ENCODE measurements at places on chromosomes 3 and 15.

GRCh38 chr15:80419546-80419945, 15.4 kb downstream of the ARNT2 start:
- H3K4me3 ChIP-seq: no peak overlapping the region
- DNase-seq: no peak
- H3K36me3 ChIP-seq: peaks cover 3% of the 10 kb centered on the region
- H3K27me3 ChIP-seq: no peaks in the 10 kb centered on the region
- H3K4me1 ChIP-seq: peaks cover 35% of the 10 kb centered on the region

DNA sequence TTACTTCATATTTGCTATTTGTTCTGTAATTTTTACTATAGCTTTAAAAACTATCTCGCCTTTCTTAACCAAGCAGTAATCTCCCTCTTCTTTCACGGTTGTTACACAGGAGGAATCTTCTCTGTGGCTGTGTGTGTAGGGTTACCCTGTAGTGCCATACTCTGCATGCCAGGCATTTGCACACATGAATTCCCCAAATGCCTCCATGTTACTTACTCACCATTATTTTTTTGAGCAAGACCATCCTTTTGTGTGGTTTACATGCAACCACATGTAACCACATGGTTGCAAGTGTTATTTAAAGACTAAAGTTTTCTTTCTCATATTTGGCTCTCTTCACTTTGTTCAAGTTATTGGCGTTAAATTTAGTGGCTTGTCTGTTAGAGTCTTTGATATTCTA, 45.5 kb downstream of the HPS3 start:
- H3K4me3 ChIP-seq: no peak overlapping the region
- peaks cover 29% of the 10 kb centered on the region for H3K36me3 ChIP-seq

- no peaks in the 10 kb centered on the region for H3K36me3 ChIP-seq
- no peaks in the 10 kb centered on the region for H3K27me3 ChIP-seq
- no peak overlapping the region for H3K4me3 ChIP-seq
- no peak for DNase-seq
- H3K4me1 ChIP-seq: peaks cover 5% of the 10 kb centered on the region
- no peak overlapping the region for H3K27ac ChIP-seq
Observed at GRCh38 chr3:31226346-31226745, 306.4 kb upstream of the STT3B start.

GRCh38 chr3:123429362-123430125, 19.3 kb downstream of the ADCY5 start:
- no peak overlapping the region for H3K27ac ChIP-seq
- no peak overlapping the region for H3K4me3 ChIP-seq
- H3K27me3 ChIP-seq: no peaks in the 10 kb centered on the region
- peaks cover 15% of the 10 kb centered on the region for H3K4me1 ChIP-seq

DNA sequence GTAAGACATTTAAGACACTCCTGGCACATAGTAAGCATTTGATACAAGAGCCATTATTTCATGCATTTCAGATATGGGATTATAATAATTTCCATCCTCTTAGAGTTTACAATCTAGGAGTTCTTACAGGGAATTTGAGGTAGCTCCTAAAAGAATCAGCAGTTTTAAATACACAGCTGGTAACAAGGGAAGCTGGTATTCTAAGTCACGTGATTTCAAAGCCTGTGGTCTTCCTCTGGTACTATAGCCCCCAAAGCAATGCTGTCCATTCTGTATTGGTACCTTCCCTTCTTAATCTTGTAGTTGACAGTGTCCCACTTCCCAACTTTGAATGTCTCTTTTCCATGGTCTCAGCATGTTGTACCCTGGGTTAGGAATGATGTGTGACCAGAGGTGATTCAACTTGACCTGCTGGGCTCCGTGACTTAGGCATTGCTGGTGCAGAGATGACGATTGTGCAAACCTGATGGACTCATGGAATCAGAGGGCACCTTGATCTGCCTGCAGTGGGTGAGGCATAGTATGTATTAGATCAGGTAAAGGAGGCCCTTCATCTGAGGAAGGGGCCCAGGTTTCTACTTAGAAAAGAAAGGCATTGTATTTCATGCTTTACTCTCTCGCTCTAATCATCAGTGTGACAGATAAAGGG, 122.9 kb downstream of the AKAP13 start:
- H3K27me3 ChIP-seq: no peaks in the 10 kb centered on the region
- no peaks in the 10 kb centered on the region for H3K36me3 ChIP-seq
- no peak overlapping the region for H3K4me3 ChIP-seq
- H3K27ac ChIP-seq: peak overlapping the region; percentile 7

DNA sequence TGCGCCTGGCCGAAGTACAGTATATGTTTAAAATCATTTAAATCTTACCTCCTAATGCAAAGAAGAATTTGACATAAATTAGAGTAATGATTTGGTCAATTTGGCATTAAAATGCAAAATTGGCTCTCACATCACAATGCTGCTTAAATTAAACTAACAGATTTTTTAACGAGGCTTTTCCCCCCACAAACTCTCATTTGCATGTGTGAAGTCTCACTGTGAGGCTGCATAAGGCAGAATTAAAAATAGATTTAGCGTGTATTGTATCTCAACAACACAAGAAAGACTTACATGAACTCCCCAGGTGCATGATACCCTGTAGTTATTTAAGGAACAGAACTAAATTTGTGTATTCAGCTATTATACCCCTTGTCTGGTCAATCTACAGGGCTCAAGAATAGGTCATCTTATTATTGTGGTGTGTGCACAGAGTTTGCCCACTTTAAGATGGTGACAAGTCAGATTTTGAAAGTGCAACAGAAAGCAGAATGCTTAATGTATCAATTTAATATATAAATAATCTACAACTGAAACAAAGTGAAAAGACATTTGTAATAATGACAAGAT, 897.9 kb downstream of the EPHA3 start:
- no peak overlapping the region for H3K4me3 ChIP-seq
- no peaks in the 10 kb centered on the region for H3K27me3 ChIP-seq
- H3K27ac ChIP-seq: no peak overlapping the region
- peaks cover 4% of the 10 kb centered on the region for H3K4me1 ChIP-seq

DNA sequence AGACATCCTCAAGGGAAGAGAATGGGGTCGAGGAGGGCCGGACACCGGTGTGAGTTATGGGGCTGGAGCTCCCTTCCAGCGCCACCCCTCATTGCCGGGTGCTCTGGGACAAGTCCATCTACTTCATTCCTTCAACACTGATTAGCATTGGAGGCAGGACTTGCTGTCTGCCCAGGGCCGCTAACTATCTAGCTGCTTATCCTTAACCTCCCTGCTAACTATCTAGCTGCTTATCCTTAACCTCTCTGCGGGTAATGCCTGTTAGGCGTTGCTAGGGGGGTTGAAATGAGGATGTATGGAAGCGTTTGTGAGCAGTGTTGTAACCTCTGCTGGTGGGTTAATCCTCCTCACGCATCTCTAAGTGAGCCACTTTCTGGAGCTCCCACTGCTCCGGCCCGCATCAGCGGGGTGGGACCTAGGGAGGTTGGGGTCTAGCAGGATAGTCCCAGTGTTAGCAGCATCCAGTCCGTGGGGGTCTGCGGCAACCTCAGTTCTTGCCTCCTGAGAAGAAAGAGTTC, 10.9 kb upstream of the CHAC1 start:
- no peaks in the 10 kb centered on the region for H3K36me3 ChIP-seq
- H3K4me3 ChIP-seq: peak overlapping the region; percentile 74
- H3K27me3 ChIP-seq: peaks cover 8% of the 10 kb centered on the region
- no peak for DNase-seq
- peaks cover 23% of the 10 kb centered on the region for H3K4me1 ChIP-seq

- no peak overlapping the region for H3K27ac ChIP-seq
- no peaks in the 10 kb centered on the region for H3K36me3 ChIP-seq
- H3K4me3 ChIP-seq: no peak overlapping the region
- no peaks in the 10 kb centered on the region for H3K4me1 ChIP-seq
- DNase-seq: no peak
Observed at GRCh38 chr3:21435871-21436270, 315.1 kb downstream of the ZNF385D start.

DNA sequence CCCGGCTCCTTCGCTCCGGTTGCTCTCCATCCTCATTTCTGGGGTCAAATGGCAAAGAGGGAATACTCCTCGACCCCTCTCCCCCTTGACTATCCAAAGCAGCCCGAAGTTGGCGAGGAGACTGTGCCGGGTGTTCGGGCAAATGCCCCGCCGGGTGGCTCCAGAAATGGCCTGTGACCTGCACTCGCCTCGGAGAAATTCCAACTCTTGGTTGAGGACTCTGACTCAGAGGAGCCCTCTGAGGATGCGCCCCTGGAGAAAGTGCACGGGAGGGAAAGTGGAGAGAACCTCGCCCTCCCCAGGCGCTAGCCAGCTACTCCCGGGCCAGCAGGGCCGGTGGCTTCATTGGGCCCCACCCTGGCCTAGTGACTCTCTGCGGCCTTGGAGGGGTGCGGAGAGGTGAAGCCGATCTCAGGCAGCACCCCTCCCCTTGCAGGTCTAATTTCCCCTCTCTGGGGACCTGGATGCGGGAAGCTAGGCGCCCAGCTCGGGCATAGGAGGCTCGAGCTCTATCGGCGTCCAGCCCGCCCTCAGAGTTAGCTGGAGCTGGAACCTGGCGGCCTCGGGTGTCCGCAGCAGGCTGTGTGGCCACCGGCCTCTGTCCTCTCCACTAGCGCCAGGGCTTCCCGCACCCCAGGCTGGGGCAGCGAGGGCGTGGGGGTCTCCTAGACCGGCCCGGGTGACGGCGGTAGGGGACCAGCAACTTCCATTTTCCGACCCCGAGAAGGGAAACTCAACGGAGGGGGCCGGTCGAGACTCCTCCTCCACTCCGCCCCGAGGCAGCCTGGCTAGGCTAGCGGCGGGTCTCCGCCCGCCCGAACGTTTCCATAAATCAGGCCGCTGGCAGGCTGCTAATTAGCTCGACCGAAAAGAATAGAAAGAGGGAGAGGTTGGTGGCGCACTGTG, 29.4 kb downstream of the NR2F2 start:
- H3K4me3 ChIP-seq: no peak overlapping the region
- DNase-seq: no peak
- peaks cover 83% of the 10 kb centered on the region for H3K27me3 ChIP-seq
- H3K36me3 ChIP-seq: no peaks in the 10 kb centered on the region
- H3K4me1 ChIP-seq: peaks cover 70% of the 10 kb centered on the region

GRCh38 chr3:155018621-155019330, 61.3 kb upstream of the MME start:
- no peak overlapping the region for H3K4me3 ChIP-seq
- H3K4me1 ChIP-seq: peaks cover 23% of the 10 kb centered on the region
- no peaks in the 10 kb centered on the region for H3K27me3 ChIP-seq
- DNase-seq: no peak
- no peak overlapping the region for H3K27ac ChIP-seq

GRCh38 chr3:10600726-10601125, 95.3 kb upstream of the ATP2B2 start:
- H3K4me1 ChIP-seq: peaks cover 17% of the 10 kb centered on the region
- H3K27ac ChIP-seq: no peak overlapping the region
- H3K36me3 ChIP-seq: no peaks in the 10 kb centered on the region
- H3K4me3 ChIP-seq: no peak overlapping the region
- peaks cover 58% of the 10 kb centered on the region for H3K27me3 ChIP-seq

- H3K36me3 ChIP-seq: peaks cover 7% of the 10 kb centered on the region
- peak overlapping the region; percentile 86 for H3K27ac ChIP-seq
- DNase-seq: no peak
- H3K4me1 ChIP-seq: peaks cover 95% of the 10 kb centered on the region
Observed at GRCh38 chr15:74209997-74210671, 7.5 kb upstream of the STRA6 start.

DNA sequence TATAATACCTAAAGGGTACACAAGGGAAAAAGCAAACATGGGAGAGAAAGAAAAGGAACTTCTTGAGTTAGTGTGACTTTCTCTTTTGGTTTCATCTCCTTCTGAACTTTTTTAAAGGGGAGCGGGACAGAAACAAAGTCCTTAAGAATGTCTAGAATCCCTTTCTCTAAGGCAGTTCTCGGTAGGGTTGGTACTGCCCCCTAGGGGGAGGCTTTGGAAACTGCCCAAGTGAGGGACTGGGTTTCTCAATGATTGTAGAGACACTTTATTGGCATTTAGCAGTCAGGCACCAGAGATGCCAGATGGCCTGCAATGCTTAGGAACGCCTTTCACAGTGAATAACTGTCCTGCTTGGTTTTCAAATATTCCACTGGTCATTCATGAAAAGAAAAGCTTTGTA, 172.7 kb downstream of the WDR72 start:
- no peaks in the 10 kb centered on the region for H3K36me3 ChIP-seq
- no peak overlapping the region for H3K27ac ChIP-seq
- H3K4me1 ChIP-seq: peaks cover 18% of the 10 kb centered on the region
- H3K27me3 ChIP-seq: no peaks in the 10 kb centered on the region
- DNase-seq: peak; percentile 52

DNA sequence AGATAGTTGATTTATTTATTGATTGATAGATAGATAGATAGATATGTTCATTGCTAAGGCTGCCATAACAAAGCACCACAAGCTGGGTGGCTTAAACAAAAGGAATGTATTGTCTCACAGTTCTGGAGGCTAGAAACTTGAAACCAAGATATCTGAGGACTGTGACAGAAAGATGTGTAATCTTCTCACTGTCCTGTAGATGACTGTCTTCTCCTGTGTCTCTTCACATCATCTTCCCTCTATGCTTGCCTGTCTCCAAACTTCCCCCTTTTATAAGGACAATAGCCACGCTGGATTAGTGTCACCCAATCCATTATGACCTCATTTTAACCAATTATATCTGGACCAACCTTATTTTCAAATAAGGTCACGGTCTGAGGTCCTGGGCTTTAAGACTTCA, 40.9 kb downstream of the GNB4 start:
- peaks cover 4% of the 10 kb centered on the region for H3K4me1 ChIP-seq
- DNase-seq: no peak
- H3K27me3 ChIP-seq: no peaks in the 10 kb centered on the region
- no peak overlapping the region for H3K4me3 ChIP-seq
- H3K36me3 ChIP-seq: peaks cover 7% of the 10 kb centered on the region
- no peak overlapping the region for H3K27ac ChIP-seq

GRCh38 chr3:5012367-5012766, 33.1 kb downstream of the BHLHE40 start:
- H3K4me3 ChIP-seq: no peak overlapping the region
- peaks cover 3% of the 10 kb centered on the region for H3K27me3 ChIP-seq
- H3K4me1 ChIP-seq: peaks cover 7% of the 10 kb centered on the region
- H3K27ac ChIP-seq: no peak overlapping the region

DNA sequence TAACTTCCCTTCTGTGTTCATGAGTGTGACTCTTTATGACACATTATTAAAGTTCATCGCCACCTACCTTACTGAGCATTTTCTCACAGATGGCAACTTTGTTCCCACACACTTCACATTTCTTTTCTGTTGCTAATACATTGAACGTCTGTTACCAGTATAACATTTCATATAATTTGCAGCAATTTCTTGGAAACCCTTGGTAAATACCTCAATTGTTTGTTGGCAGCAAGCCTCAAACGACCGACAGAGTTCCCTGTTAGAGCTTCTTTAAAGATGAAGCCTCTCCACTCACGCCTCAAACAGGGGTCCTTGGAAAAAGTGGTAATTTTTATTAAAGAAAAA, 3.2 kb upstream of the CHSY1 start:
- DNase-seq: no peak
- peaks cover 21% of the 10 kb centered on the region for H3K27me3 ChIP-seq
- no peaks in the 10 kb centered on the region for H3K36me3 ChIP-seq
- H3K4me3 ChIP-seq: no peak overlapping the region
- H3K4me1 ChIP-seq: peaks cover 59% of the 10 kb centered on the region
- H3K27ac ChIP-seq: no peak overlapping the region

GRCh38 chr3:110814170-110815007, 257.2 kb upstream of the NECTIN3 start:
- H3K4me1 ChIP-seq: peaks cover 24% of the 10 kb centered on the region
- no peaks in the 10 kb centered on the region for H3K27me3 ChIP-seq
- H3K4me3 ChIP-seq: peak overlapping the region; percentile 10
- peak overlapping the region; percentile 79 for H3K27ac ChIP-seq
